ENCODE measurements at places on chromosomes 7 and 10. TPM values are rescaled to one million over a fixed set of nuclear protein-coding genes. Genes with fewer than 3 reads are reported as not detected.

DNA sequence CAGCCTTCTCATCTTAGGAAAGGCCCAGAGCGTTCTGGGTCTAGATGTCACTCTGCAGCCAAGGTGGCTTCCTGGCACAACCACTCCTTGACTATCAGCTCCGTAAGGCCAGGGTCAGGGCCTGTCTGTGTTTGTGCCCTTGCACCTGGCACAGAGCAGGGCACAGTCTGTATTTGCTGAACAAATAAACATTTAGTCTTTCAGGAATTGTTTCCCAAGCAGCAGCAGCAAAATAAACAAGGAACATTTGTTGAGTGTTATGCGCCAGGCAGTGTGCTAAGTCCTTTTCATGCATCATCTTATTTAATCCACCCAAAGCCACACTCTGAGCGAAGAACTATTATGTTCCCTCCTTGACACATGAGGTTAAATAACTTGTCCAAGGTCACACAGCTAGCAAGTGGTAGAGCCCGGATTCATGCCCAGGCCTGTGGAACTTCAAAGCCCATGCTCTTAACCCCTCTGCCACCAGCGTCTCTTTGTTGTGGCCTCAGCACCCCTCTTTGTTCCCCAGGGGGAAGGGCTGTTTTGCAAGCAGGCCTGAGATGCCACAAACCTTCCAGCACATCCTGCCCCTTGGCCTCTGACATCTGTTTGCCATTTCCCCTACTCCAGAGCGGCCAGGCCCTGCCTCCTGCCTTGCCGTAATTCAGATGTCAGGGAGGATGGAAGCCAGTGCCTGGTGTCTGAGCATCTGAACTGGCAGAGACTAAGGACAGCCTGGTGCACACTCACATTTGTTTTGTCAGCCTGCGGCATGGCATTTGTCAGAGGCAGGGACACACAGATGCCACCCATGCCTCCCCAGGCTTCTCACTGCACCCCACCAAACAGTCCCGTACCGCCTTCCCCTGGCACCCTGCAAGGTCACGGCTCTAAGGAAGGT, 325.8 kb upstream of the ZMIZ1 start:
- no peak for DNase-seq

- DNase-seq = no peak
These were observed 13.5 kb downstream of the ECHDC3 start for GRCh38 chr10:11755512-11756263.

DNA sequence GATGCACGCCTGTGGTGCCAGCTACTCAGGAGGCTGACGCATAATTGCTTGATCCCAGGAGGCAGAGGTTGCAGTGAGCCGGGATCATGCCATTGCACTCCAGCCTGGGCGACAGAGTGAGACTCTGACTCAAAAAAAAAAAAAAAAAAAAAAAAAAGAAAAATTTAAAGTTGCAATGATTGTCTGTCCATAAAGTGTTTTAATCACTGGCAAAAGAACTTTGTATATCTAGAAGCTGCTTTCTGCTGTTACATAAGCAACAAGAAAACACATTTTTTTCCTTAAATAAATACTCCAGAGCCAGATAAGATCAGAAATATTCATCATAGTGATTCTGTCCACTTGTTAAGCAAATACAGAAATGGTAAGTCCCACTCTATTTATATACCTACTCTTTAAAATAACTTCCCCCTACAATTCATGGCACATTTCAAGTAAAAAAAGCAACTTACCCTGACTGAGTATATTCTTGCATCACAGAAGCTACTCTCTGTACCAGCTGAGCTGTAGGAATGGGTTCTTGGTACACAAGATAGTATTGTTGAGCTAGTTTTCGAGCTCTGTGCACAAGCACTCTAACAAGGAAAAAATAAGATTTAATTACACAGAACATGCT, 7.6 kb downstream of the PSMA2 start:
- no peak for DNase-seq

GRCh38 chr10:110876000-110876399, 4.3 kb downstream of the PDCD4 start:
- DNase-seq = no peak

GRCh38 chr7:155410431-155410830, 47.5 kb upstream of the EN2 start:
- no peak for DNase-seq

DNA sequence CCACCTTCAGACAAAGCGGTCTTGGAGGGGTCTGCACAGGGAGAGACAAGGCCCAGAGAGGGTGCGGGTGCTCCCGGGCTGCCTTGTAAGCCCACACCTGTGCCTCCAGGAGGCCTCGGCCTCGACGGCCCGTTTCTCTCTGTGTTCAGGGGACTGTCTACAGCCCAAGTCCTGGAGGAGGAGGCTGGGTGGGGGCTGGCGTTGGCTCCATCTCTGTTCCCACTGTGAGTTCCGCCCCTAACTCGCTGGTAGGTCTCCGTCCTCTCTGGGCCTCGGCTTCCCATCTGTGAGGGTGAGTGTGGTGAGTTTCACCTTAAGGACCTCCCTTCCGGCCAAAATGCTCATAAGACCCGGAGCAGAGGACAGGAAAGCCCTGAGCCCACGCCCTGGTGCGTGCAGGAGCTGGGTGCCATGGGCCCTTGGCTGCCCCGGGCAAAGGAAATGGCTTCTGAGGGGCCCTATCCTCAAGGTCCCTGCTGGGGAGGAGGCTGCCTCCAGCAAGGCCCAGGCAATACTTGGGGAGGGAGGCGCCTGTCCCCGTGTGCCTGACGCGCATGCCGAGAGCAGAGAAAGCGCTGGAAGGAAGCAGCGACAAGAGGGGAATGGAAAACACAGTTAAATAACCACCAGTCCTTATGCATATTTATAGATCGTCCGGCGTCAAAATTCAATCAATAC, 276.8 kb downstream of the ELFN1 start:
- DNase-seq = peak; percentile 48

DNA sequence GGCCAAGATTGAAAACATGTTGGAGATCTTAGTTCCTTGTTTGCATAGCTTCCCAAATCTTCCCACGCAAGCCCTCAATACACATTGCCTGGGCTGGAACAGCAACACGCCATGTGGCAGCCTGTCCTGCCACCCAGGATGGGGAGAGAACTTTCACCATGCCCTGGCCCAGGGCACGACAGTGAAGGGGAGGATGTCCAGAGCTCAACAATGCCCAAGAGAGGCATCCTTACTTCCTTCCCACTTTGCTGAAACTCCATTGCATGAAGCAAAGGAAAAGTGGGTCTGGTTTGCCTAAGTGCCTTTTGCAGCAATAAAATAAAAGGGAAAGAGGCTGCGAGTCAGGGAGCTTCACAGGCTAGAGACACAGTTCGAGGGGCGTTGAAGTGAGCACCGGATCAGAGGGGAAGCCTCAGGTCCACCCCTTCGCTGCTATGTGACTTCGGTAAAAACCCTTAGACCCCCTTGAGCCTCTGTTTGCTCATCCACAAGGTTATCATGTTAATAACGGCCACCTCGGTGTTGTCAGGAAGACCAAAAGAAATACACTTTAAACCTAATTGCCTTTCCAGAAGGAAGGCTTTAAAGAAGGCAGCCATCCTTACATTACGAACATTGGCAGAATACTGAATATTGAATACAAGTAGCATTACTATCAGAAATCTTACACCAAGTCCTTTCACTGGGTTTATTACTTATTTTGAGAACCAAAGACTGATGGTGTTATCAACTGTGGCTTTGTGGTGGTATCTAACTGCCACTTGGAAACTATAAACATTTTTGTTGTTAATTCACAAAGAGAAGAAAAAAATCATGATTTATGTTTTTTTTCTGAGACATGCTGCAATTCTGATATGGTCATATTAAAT, 133.3 kb downstream of the ICA1 start:
- DNase-seq = no peak

DNA sequence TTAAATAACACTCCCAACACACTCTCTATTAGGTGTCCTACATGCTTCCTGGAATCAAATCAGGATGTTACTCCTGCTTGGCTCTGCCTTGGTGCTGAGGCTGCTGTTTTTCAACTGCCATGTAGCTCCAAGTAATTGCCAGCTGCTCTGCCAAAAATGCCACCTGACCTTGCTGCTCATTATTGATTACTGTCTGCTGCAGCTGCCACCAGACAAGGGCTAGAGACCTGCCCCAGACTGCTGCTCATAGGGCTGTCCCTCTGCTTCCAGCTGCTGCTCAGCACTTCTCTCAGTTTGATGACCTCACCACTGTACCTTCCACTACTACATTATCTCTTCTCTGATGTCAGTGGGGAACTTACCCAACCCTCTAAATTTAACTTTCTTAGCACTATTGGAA, 102.5 kb downstream of the PCLO start:
- no peak for DNase-seq

- peak; percentile 31 for DNase-seq
These were observed 61.7 kb upstream of the UBE3C start for GRCh38 chr7:157077021-157077420.

DNA sequence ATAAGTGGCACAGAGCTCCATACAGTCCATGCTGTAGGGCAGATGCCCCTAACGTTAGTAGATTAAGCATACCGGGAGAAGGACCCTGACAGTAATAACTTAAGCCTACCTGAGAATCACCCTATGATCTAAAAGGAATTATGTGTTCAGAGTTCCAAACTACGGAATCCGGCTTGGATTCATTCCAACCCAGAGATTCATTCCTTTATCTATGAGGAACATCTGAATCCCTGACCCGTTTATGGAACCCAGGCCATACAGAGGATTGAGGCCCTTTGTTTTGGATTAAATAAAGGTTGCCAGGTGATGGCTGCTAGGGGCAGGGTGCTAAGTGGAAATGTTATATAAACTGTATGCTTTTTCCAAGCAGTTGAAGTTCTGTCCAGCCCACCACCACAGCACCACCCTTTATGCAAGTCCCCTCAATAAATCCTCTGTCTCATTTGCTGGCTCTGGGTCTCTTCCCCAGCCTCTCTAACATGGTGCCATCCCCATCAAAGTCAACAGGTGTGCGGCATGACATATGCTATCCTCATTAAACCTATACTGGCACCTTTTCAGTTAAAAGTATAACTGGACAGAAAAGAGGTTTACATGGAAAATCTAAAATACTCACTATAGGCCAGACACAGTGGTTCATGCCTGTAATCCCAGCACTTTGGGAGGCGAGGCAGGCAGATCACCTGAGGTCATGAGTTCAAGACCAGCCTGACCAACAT, 9.1 kb upstream of the ANAPC16 start:
- DNase-seq = no peak

GRCh38 chr10:21527598-21528235, 2.2 kb upstream of the SKIDA1 start:
- DNase-seq = no peak

DNA sequence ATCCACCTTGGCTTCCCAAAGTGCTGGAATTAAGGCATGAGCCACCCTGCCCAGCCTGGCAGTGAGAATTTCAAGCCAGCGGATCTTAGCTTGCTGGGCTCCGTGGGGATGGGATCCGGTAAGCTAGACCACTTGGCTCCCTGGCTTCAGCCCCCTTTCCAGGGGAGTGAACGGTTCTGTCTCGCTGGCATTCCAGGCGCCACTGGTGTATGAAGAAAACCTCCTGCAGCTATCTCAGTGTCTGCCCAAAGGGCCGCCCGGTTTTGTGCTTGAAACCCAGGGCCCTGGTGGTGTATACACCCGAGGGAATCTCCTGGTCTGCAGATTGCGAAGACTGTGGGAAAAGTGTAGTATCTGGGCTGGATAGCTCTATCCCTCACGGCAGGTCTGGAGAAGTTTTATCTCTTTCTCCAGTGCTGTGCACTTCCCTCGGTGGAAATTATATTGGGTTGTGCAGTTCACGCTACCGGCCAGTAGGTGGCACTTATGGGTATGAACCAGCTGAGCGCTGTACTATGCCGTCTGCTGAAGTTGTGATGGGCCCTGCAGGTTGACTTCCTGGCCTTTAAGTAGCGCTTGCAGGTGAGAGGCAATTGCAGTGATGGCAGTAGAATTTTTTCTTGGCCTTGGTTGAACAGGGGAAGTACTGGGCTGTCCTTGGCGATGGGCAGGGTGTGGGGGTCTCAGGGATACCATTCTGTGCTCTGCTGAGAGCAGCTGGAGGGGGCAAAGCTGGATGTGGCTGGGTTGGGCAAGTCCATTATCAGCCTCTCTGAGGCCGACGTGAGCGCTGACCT, 138.0 kb upstream of the MTPN start:
- DNase-seq = no peak

- no peak for DNase-seq
These were observed 40.6 kb downstream of the GSDME start for GRCh38 chr7:24716480-24717246.

DNA sequence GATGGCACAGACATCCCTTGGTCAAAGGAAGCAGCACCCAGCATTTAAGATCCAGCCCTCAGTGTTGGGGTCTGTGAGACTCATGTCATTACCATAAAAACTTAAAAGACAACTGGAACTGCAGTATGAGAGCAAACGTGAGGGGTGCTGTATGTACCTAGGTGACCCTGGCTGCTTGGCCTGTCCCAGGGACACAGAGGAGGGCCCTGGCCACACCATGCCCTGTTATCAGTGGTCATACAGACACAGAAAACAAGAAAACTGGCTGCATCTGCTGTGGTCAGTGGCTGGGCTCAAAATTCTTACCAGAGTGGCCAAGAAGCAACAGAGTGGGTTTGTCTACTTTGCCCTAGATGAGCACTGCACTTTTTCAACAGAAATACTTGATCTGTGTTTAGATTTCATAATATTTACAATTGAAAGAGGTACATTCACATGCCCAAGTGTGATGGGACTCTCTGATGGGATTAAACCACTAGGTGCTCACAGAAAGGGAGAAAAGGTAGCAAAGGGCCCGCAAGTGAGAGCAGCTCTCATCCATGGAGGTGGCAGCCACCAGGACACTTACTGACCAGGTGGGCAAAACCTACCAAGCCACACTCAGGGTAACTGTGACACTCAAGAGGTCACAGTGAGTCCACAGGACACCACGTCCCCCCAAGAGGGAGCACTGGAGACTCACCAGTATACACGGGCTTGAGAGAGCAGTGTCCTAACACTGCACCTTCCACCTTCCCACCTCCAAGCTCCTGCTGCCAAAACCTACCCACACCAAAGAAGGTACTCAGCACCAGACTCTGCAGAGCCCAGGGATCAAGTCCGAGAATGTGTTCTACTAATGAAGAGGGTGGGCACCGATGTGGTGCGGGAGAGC, 68.1 kb upstream of the CAMK2B start:
- no peak for DNase-seq

DNA sequence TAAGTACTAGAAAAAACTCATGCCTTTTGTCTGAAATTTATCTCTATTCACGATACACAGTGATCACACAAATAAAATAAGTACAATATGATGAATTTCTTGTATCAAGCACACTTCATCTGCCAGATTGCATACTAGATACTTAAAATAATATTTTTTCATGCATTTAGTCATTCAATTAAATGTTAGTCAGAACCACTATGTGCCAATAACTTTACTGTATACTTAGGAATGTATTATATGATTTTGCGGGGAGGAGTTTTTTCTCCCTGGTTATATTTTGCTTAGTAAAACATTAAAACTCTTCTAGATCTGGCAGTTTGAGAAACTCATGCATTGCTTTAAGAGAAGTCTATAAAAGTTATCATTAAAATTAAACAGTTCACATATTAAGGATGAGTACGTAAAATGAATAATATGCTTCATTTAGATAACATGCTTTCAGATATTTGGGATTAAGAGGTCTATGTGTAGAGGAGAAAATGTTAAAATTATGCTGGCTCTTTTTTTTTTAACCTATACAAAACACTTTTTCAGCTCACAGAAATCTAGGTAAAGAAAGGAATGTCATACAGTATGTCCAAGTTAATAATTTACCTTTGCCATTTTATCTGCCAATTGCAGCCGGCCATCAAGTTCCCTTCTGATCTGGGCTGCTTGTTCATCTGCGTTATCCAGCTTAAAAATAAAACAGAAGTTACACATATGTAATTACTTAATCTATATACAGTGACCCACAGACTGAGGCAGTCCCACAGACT, 70.1 kb downstream of the RNF133 start:
- no peak for DNase-seq

Gene POLR2J2
- total RNA-seq = 4.6 TPM

Gene UTF1
- not detected for total RNA-seq

Gene TSPAN15
- 8.5 TPM for total RNA-seq

Gene MMRN2
- 23.1 TPM for total RNA-seq

Gene PPP1R17
- total RNA-seq = not detected

Data from suprapubic skin (tissue), 4 donors.